ENCODE measurements at places on chromosomes 11 and 22.

- no peaks in the 10 kb centered on the region for H3K4me1 ChIP-seq
- no peaks in the 10 kb centered on the region for H3K36me3 ChIP-seq
- no peaks in the 10 kb centered on the region for H3K27me3 ChIP-seq
Observed at GRCh38 chr22:40444178-40444831, 73.9 kb downstream of the SGSM3 start.

DNA sequence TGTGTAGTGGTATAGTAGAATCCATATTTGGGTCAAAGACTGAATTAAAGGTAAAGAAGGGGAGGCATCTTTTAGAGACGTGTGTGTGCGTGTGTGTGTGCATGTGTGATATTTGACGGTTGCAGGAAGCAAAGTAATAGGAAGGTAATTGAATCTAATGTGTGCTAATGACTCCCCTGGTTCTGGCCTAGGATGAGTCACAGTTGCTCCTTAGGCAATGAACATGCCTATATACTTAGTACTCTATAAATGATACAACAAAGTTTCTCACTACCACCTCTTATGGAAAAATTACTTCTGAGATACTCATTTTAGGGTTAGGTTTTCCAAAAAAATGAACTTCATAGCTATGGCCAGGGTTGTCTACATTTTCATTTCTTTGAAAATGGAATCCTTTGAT, 409.6 kb downstream of the GUCY1A2 start:
- no peak overlapping the region for H3K27ac ChIP-seq
- DNase-seq: no peak
- no peaks in the 10 kb centered on the region for H3K27me3 ChIP-seq
- no peaks in the 10 kb centered on the region for H3K36me3 ChIP-seq
- no peaks in the 10 kb centered on the region for H3K4me1 ChIP-seq

DNA sequence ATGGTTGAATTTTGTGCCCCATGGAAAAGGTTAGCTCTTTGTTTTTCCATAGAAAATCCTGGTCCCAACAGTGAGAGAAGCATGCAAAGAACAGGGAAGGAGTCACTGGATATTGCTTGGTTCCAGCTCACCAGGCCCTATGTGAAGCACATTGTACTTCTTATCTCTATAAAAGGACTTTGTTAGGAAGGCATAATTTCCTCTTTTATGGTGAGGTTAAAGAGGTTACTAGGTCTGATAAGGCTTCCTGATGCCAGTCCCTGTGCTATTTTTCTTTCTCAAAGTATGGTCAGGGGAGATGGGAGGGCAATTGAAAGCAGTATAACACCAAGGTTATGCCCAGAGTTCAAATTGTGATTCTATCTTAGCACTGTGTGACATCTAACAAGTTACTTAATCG, 162.6 kb downstream of the KIF18A start:
- DNase-seq: no peak
- H3K27me3 ChIP-seq: no peaks in the 10 kb centered on the region
- H3K27ac ChIP-seq: no peak overlapping the region
- no peaks in the 10 kb centered on the region for H3K36me3 ChIP-seq
- no peak overlapping the region for H3K4me3 ChIP-seq

DNA sequence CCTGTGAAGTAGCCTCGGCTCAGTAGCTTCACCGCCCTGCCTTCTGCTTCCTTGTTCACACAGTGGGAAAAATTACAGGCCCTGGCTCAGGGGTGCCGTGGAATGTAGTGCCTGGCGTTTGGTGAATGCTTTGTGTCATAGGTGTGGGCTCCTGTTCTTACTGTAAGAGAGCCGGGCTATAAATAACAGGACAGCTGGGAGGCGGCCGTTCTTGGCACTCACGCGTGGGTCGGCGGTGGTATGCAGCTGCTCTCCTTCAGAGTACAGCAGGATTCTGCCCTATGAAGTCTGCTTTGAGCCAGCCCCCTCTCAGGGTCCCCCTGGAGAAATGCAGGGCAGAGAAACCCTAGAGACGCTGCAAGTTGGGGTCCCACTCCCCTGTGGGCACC, 84.2 kb downstream of the CTTN start:
- H3K27ac ChIP-seq: no peak overlapping the region
- no peak overlapping the region for H3K4me3 ChIP-seq
- no peaks in the 10 kb centered on the region for H3K36me3 ChIP-seq
- no peaks in the 10 kb centered on the region for H3K27me3 ChIP-seq
- no peak for DNase-seq

- peaks cover 16% of the 10 kb centered on the region for H3K36me3 ChIP-seq
- H3K27me3 ChIP-seq: no peaks in the 10 kb centered on the region
- H3K4me1 ChIP-seq: peaks cover 16% of the 10 kb centered on the region
- DNase-seq: no peak
Observed at GRCh38 chr11:10305964-10306918, 1.4 kb downstream of the ADM start.
